ENCODE measurements at places on chromosomes 1 and 21. TPM values are rescaled to one million over a fixed set of nuclear protein-coding genes. Genes with fewer than 3 reads are reported as not detected.
A peak's percentile ranks its signal among the peaks of the same experiment; 100 is the strongest.

Gene RHBG
- total RNA-seq = not detected

Gene CFHR2
- not detected for total RNA-seq

GRCh38 chr1:212712451-212713303 lies 13.0 kb upstream of the BATF3 start:
- H3K27me3 ChIP-seq = peaks cover 1% of the 10 kb centered on the region
- no peak overlapping the region for H3K4me3 ChIP-seq
- H3K36me3 ChIP-seq = peaks cover under 1% of the 10 kb centered on the region
- DNase-seq = no peak

- no peak for DNase-seq
- no peak overlapping the region for H3K4me3 ChIP-seq
- peaks cover 3% of the 10 kb centered on the region for H3K27me3 ChIP-seq
- peaks cover 8% of the 10 kb centered on the region for H3K4me1 ChIP-seq
- H3K36me3 ChIP-seq = no peaks in the 10 kb centered on the region
Measured at GRCh38 chr1:233603478-233603877, 10.4 kb upstream of the KCNK1 start.

- no peak for DNase-seq
- H3K27me3 ChIP-seq = peaks cover 4% of the 10 kb centered on the region
- no peak overlapping the region for H3K27ac ChIP-seq
- peaks cover 2% of the 10 kb centered on the region for H3K36me3 ChIP-seq
- H3K4me3 ChIP-seq = peak overlapping the region; percentile 76
Measured at GRCh38 chr1:150283260-150283659, 906 bp downstream of the CIART start.

Data from activated CD4-positive, alpha-beta T cell treated with anti-CD3 and anti-CD28 coated beads, Interleukin-2, amount 10 ng/mL, durations not matched to agents 7 days and 5 days (primary cell).